ENCODE measurements at places on chromosomes 4 and X.

- DNase-seq: no peak
These were observed 176.5 kb downstream of the QDPR start for GRCh38 chr4:17335371-17335770.

- no peak for DNase-seq
These were observed 99.2 kb downstream of the DOCK11 start for GRCh38 chrX:118594697-118595420.

DNA sequence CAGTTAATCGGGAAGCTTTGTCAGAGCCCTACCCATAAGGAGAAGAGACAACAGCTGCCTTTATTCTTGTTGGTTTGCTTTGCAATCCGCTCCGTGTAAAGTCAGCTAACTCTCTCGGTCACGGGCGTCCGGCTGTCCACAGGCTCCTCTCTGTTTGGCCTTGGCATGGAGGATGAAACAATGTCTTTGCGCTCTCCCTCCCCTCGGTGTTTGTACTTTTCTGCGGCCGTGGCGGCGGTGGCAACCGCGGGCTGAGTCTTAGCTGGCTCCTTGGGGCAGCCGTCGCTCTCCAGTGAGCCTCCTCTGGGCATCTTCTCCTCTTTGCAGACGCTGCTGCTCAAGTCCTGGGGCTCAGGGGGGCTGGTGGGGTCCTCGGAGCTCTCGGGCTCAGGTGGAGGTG is 10.6 kb upstream of the IRAK1 start:
- DNase-seq: no peak

DNA sequence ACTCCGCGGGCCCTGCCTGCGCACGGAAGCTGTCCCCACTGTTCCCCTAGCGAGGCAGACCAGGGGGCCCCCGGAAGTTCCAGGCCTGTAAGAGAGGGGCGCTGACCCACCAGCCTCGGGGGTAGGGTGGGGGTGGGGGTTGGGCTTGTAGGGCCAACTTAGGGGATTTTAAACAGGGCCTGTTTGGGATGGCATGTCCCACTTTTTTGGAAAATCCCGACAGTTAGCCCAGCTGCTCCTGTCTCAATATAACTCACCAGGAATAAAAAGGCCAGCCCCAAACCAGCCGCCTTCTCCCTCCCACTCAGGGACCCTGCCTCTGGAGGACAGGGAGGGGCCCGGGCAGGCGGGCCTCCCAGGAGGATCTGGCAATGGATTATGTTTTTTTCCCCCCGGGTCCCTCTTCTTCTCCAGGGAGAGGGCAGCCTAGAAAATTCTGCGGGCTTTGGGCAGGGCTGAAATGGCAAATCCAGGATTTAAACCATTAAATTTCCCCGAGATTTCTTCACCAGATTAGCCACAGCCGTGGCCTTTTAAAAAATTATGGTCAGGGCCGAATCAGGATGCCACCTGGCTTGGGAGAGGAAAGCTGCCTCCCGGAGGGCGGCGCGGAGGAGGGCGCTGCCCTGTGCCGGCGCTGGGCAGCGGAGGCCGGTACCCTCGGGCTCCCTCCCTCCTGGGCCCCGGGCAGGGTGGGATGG is 957 bp downstream of the PPP2R2C start:
- DNase-seq: no peak

- DNase-seq: no peak
These were observed 49.4 kb upstream of the PRR32 start for GRCh38 chrX:126770179-126770578.

- peak; percentile 67 for DNase-seq
These were observed 34.9 kb downstream of the MMRN1 start for GRCh38 chr4:89929425-89930159.

GRCh38 chr4:137067735-137068134 is 464.6 kb downstream of the PCDH18 start:
- DNase-seq: no peak

GRCh38 chrX:34813618-34814017 is 129.0 kb upstream of the FAM47B start:
- DNase-seq: no peak

GRCh38 chr4:38523524-38524448 is 140.2 kb upstream of the KLF3 start:
- DNase-seq: no peak

- DNase-seq: peak; percentile 32
These were observed at the start of gene SRPX for GRCh38 chrX:38220415-38221390. SRPX (minus strand) TSS chrX:38220871; CDS start chrX:38220792, 79 bp downstream.

- no peak for DNase-seq
These were observed 52.1 kb upstream of the PCDH10 start for GRCh38 chr4:133096972-133097371.

GRCh38 chr4:40976343-40976742 is 226.6 kb downstream of the NSUN7 start:
- DNase-seq: peak; percentile 75

GRCh38 chrX:139120760-139121159 is 409.2 kb upstream of the FGF13 start:
- no peak for DNase-seq

DNA sequence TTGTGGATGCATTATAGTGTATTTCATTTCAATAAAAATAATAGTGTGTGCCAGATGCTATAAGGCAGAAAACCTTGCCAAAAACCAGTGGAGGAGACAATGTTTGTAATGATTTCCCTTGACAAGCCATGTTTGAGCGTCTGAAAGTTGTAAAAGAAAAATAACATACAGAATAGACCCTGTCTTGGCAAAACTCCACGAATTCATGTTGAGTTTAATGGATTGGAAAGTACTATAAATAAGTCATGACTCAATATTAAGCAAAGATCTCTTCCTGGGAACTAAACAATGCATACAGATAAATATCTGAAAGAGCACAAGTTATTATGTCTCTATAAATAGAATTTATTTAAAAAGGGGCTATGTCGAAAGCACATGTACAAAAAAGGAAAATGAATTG is 543.5 kb downstream of the GABRG1 start:
- no peak for DNase-seq

DNA sequence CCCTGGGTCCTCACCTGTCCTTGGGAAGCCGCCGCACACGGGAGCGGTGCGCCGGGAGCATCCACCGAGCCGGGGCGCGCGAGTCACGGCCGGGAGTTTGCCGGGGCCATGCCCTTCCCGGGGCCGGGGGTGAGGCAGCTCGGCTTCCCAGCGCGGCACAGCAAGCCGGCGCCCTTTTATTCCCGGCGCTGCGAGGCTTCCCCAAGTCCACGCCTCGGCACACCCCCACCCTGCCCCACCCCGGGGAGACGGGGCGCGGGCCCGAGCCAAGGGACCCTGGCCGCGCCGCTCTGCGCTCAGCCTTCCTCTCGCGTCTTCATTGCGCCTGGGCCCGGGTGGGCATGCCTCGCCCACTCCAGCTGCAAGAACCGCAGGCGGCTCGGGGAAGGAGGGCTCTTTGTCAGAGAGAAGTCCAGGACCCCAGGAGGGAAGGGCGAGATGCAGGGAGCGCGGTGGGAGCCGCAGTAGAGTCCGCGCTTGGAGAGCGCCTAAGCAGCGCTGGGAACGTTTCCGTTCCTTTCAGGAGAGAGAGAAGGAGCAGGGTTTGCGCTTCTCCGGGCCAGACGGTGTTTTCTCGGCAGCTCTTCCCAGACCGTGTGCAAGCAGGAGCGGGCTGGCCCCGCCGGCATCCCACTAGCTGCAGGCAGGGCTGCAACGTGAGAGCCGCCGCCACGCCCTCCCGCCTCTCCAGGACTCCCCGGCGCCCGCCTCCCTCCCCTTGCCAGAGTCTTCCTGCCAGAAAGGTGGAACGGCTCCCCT is at the start of gene MXRA5:
MXRA5 (minus strand) TSS at position 152 of the 759 bp plus-strand sequence. CDS start 2,819 bp downstream, outside the sequence.
- DNase-seq: no peak

- DNase-seq: peak; percentile 19
These were observed 7.5 kb downstream of the MSX1 start for GRCh38 chr4:4866866-4867374.

GRCh38 chr4:127775843-127776242 is 6.3 kb upstream of the HSPA4L start:
- DNase-seq: no peak

All from hematopoietic multipotent progenitor cell (in vitro differentiated cells).